Activated CD8-positive, alpha-beta memory T cell treated with anti-CD3 and anti-CD28 coated beads, Interleukin-2, amount 50 U/mL, for 4 hours (primary cell): ENCODE measurements at places on chromosomes 7 and 10.

GRCh38 chr7:50982626-50983025 is 199.9 kb upstream of the GRB10 start:
- DNase-seq = no peak

GRCh38 chr10:36500266-36500665 is 625.1 kb upstream of the ANKRD30A start:
- no peak for DNase-seq

- no peak for DNase-seq
Measured at GRCh38 chr7:151122276-151122675, 36.0 kb downstream of the AGAP3 start.

DNA sequence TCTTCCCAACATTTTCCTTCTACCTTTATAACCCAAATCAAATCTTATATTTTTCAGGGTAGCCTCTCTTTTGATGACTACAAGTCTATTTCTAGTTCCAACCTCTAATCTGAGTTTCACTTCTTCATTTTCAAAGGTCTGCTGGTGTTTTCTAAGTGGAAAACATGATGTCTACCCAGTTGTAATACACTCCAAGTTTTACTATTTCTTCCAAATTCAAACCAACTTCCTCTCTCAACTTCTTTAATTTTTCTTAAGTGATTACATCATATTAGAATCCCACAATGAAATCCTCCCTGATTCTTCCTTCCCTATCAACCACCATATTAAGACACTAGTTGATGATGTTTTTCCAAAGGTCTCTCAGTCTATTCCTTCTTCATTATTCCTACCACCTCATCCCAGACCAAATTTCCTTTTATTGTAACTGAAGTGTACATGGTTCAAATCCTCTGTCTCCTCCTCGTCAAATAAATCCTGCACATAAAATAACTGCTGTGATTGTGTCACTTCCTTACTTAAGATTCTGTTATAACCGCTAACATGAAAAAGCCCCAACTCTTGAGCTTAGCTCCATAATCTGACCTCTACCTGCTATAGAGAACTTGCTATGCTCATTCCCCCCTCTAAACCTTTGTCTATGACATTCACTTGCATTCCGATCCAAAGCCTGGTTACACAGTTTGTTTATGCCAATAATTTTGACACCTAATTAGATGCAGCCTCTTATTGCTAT is 12.7 kb downstream of the TAS2R38 start:
- DNase-seq = no peak
